ENCODE measurements at places on chromosomes 13 and 19. TPM values are rescaled to one million over a fixed set of nuclear protein-coding genes. Genes with fewer than 3 reads are reported as not detected.

Gene CERS1
- total RNA-seq, result 0.90 TPM

Gene PCSK4
- total RNA-seq, result 0.56 TPM

Gene CYP2A13
- total RNA-seq, result not detected

Gene CYP2F1
- not detected for total RNA-seq

Gene CLEC17A
- total RNA-seq, result not detected

GRCh38 chr13:96314974-96315373 lies 225.1 kb downstream of the HS6ST3 start:
- no peaks in the 10 kb centered on the region for H3K27me3 ChIP-seq
- no peaks in the 10 kb centered on the region for H3K4me1 ChIP-seq
- H3K4me3 ChIP-seq, result no peak overlapping the region
- no peaks in the 10 kb centered on the region for H3K36me3 ChIP-seq

DNA sequence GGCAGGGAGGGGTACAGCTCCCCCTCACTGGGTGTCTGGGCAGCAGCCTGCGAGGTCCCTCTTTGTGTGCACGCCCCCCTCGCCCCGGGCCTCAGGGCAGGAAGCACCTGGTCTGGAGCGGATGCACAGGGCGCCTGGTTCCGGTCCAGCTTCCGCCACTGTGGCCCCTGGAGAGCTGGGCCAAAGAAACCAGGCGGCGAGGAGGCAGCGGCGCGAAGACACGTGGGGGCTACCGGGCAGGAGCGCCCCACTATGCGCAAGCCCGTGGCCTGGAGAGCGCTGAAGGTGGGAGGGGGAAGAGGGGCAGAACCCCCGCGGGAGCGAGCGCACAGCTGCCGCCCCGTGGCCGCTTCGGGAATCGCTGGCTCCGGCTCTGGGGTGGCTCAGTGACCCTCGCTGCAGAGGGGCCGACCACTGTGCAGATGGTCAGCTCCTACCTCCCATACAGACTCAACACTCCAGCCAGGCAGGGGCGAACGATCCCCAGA lies 1.7 kb upstream of the LYL1 start:
- H3K4me1 ChIP-seq, result peaks cover 10% of the 10 kb centered on the region
- H3K27ac ChIP-seq, result no peak overlapping the region
- no peak for DNase-seq
- no peak overlapping the region for H3K4me3 ChIP-seq

DNA sequence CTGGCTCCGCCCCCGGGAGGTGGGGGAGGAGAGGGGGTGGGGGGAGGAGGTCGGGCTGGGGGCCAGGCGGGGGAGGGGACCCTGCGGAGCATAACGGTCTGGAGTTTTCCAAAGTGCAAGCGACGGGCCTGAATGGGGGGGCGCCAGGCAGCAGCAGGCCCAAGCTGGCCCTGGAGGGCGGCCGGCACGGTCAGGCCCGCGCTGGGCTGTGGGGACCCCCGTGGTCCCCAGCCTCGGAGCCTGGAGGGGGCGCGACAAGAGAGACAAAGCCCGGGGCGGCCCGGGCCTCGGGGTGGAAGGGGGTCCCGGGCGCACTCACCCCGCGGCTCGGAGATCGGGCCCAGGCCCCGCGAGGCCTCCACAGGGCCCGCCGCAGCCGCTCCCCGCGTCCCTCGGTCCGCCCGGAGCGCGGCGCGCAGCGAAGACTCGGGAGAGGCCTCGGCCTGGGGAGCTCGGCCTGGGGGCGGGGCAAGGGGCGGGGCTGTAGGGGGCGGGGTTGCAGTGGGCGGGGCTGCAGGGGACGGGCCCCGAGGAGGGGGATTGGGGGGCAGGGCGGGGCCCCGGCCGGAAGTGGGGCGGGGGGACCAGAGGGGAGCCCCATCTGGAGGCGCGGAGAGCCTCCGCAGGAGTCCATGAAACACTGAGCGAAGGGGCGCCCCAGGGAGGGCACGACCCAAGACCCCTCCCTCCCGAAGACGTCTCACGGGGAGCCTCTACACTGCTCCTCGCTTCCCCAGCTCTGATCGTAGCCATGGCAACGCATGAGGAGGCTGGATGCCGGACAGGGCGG lies 47.6 kb downstream of the PTPRS start:
- no peaks in the 10 kb centered on the region for H3K36me3 ChIP-seq
- peak; percentile 65 for DNase-seq
- no peaks in the 10 kb centered on the region for H3K27me3 ChIP-seq
- H3K27ac ChIP-seq, result peak overlapping the region; percentile 90
- peaks cover 7% of the 10 kb centered on the region for H3K4me1 ChIP-seq
- H3K4me3 ChIP-seq, result peak overlapping the region; percentile 95

DNA sequence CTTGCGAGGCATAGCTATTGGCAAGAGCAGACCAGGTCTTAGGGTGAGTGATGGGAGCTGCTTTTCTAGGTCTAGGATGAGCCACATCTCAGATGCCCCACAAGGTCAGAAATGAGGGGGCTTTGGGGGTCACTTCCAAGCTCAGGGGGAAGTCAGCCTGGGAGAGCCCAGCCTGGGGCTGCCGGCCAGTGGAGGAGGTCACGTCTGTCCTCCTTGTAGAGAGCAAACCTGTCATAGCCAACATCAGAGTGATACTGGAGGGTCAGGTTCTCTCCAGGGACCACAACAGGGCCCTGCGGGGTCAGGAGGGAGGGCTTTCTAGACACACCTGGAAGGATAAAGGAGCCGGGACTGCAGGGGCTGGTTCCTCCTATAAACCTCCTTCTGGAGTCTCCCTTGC lies 2.4 kb downstream of the LILRA5 start:
- no peaks in the 10 kb centered on the region for H3K27me3 ChIP-seq
- no peak for DNase-seq
- H3K4me3 ChIP-seq, result no peak overlapping the region
- H3K36me3 ChIP-seq, result no peaks in the 10 kb centered on the region
- H3K27ac ChIP-seq, result no peak overlapping the region
- no peaks in the 10 kb centered on the region for H3K4me1 ChIP-seq

- H3K4me1 ChIP-seq, result peaks cover 7% of the 10 kb centered on the region
- H3K4me3 ChIP-seq, result no peak overlapping the region
- H3K27ac ChIP-seq, result no peak overlapping the region
- H3K27me3 ChIP-seq, result no peaks in the 10 kb centered on the region
Observed at GRCh38 chr13:29524641-29525040, 70.8 kb downstream of the SLC7A1 start.

DNA sequence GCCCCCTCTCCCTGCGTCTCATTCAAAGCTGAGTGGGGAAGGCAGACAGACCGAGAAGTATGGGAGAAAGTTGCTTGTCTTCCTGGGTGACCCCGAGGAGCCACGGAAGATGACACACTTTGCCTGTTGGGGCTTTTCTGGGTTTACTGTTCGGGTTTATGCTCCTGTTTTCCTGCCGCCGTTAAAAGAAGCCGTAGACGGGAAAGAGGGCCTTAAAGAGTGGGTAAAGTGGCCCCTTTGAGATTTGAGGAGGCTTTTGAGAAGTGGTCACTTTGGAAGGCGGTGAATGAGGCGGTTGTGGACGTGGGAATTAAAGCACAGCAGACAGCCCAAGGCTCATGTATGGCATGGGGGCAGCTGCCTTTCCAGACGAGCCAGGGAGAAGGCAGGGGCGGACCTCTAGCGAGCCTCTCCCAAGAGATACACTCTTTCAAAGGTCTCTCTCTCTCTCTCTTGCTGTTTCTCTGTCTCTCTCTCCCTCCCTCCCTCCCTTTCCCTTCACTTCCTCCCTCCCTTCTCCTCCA lies 493 bp upstream of the LHFPL6 start:
- H3K27ac ChIP-seq, result peak overlapping the region; percentile 38
- peak; percentile 24 for DNase-seq

DNA sequence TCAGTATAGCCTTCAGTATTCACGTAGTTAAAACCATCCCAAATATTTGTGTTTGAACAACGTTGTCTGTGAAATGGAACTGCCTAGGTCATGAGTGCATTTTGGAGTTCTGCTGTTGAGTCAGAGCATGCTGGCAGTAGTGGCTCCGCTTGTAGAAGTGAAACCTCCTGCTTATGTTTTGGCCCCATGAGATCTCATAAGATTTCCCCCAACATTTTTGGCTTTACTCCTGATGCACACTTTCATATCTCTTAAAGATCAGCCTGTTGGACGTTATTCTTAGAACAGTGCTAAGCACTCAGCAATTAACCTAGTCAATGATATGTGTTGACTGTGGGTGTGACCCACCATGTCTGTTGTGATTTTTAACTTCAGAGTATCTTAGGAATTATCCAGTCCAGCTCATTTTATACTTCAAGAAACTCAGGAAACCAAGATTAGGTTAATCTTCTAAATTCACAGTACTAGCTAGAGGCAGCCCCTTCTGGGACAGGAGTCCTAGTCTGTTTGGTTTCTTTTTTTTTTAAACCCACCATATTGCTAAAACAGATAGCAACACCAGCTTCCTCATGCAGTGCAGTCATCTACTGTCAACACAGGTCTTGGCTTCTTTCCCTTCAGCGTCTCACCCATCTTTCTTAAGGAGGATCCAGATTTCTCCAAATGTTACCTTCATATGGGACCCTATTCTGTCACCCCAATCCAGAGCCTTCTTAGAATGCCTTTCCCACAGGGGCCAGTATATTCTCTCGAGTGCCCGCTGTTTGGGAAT lies 26.2 kb downstream of the RAP2A start:
- peaks cover 3% of the 10 kb centered on the region for H3K4me1 ChIP-seq
- no peak overlapping the region for H3K27ac ChIP-seq
- peaks cover 11% of the 10 kb centered on the region for H3K36me3 ChIP-seq
- peak; percentile 38 for DNase-seq
- no peak overlapping the region for H3K4me3 ChIP-seq

DNA sequence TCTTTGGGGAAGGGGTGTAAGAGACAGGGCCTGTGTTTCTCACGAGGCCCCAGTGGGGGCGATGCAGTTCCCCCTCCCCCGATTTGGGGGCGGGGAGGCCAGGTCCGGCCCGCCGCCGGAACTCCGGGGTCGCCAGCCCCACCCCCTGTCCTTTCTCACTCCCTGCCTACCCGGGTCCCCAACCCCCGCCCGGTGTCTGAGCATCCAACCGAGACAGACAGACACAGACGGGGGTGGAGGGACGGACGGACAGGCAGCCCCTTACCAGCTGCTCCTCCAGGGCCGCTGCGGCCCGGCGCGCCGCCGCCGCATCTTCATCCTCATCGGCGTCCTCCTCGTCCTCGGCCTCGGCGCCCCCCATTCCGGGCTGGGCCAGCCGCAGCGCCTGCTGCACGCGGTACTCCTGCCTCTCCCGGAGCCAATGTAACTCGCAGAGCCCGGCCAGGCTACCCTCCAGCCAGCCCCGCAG lies 397 bp downstream of the DACT3 start:
- H3K36me3 ChIP-seq, result no peaks in the 10 kb centered on the region
- H3K27me3 ChIP-seq, result no peaks in the 10 kb centered on the region
- peak overlapping the region; percentile 39 for H3K27ac ChIP-seq
- DNase-seq, result no peak

DNA sequence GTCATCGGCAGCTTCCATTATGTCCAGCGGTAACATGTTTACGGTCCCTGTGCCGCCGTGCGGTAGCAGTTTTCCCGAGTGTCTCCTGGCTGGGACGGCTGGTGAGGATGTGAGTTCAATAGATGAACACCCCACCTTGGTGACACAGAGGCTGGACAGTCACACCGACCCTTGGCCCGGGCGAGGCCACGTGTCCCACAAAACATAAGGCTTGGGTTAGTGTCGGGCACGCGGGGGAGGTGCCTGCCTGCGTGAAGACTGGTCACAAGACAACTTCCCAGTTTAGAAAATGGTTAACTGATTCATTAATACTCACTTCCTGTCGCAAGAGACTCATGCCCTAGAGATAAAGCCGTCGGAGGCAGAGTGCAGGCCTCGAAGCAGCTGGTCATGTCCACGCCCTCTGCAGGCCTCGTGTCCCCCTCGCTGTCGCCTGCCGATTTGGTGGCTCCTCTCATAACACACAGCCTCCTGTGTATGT lies 17.2 kb downstream of the RASA3 start:
- peaks cover 52% of the 10 kb centered on the region for H3K4me1 ChIP-seq
- no peak overlapping the region for H3K4me3 ChIP-seq
- H3K36me3 ChIP-seq, result peaks cover 6% of the 10 kb centered on the region
- no peaks in the 10 kb centered on the region for H3K27me3 ChIP-seq

DNA sequence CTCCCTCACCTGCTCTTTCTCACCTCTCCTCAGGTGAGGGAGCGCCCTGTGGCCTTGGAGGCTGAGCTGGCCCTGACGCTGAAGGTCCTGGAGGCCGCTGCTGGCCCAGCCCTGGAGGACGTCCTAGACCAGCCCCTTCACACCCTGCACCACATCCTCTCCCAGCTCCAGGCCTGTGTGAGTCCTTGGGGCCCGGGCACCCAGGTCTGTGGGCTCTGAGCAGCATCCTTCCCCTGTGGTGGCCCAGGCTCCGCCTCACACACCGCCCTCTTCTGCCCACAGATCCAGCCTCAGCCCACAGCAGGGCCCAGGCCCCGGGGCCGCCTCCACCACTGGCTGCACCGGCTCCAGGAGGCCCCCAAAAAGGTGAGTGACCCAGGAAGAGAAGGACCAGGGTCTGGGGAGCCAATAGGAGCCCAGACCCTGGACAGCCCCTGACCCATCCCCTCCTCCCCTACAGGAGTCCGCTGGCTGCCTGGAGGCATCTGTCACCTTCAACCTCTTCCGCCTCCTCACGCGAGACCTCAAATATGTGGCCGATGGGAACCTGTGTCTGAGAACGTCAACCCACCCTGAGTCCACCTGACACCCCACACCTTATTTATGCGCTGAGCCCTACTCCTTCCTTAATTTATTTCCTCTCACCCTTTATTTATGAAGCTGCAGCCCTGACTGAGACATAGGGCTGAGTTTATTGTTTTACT lies 1.9 kb downstream of the IFNL1 start:
- no peak overlapping the region for H3K27ac ChIP-seq
- no peak for DNase-seq
- H3K36me3 ChIP-seq, result no peaks in the 10 kb centered on the region
- no peak overlapping the region for H3K4me3 ChIP-seq
- no peaks in the 10 kb centered on the region for H3K4me1 ChIP-seq
- peaks cover 31% of the 10 kb centered on the region for H3K27me3 ChIP-seq

GRCh38 chr13:95641291-95642027 lies 3.0 kb downstream of the DZIP1 start:
- no peaks in the 10 kb centered on the region for H3K27me3 ChIP-seq
- H3K4me3 ChIP-seq, result peak overlapping the region; percentile 47
- peak; percentile 27 for DNase-seq
- H3K36me3 ChIP-seq, result peaks cover 15% of the 10 kb centered on the region
- no peak overlapping the region for H3K27ac ChIP-seq

DNA sequence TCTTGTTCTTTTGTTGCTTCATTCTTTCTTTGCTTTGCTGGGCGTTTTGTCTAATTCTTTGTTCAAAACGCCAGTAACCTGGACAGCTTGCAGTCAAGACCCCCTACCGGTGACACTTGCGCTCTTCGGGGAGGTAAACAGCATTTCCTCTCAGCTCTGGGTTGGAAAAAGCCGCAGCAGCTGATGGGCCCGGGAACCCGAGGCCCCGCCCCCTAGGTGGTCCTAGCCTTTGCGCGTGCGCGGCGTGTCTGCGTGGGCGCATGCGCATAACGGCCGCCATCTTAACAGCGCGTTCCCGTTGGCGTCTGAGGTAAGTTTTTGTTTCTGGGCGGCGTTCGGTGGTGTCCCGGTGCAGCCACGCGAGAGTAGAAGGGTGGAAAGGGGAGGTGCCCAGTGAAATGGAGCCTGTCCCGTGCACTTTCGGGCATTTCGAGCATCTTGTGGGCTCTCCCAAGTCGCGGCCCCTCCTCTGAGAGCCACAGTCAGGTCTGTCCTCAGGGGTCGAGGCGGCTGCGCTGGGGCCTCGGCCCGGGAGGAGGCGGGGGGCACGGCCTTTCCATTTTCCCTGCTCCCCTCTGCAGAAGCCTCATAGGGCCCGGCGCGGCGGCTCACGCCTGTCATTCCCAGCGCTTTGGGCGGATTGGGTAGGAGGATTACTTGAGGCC lies at the start of gene ZNF559:
Gene ZNF559 (plus strand): TSS at position 261 of the 665 bp plus-strand sequence. CDS start 14,371 bp downstream, outside the sequence.
- H3K4me3 ChIP-seq, result peak within 1 kb of the TSS; percentile 66
- peak; percentile 92 for DNase-seq
- H3K27ac ChIP-seq, result peak within 1 kb of the TSS; percentile 54
- no peaks in the 10 kb centered on the region for H3K27me3 ChIP-seq
- peaks cover 3% of the 10 kb centered on the region for H3K36me3 ChIP-seq

Measured in IMR-90 (cell line).